ENCODE measurements at places on chromosomes 2 and 18.

- no peak for DNase-seq
Observed at GRCh38 chr2:189854187-189854586, 69.9 kb downstream of the PMS1 start.

DNA sequence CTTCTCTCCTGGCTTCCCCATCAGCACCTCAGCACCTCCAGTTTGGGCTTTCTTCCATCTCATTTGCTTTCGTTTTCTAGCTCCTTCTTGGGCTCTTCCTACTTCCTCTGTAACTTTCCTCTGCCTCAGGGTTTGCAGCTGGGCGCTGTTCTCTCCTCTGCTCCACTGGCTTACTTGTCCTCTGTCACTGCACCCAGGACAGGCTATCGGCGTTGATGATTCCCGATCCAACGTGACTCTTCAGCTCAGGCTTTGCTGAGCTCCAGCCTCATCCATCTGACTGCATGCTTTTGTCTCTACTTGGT is 362.4 kb downstream of the CYRIA start:
- DNase-seq, result no peak

- no peak for DNase-seq
Observed at GRCh38 chr2:150491943-150492342, 4.5 kb upstream of the RND3 start.

GRCh38 chr2:73821227-73821626 is 7.5 kb upstream of the STAMBP start:
- DNase-seq, result peak; percentile 46

- no peak for DNase-seq
Observed at GRCh38 chr2:33145459-33145858, 198.7 kb downstream of the LTBP1 start.

DNA sequence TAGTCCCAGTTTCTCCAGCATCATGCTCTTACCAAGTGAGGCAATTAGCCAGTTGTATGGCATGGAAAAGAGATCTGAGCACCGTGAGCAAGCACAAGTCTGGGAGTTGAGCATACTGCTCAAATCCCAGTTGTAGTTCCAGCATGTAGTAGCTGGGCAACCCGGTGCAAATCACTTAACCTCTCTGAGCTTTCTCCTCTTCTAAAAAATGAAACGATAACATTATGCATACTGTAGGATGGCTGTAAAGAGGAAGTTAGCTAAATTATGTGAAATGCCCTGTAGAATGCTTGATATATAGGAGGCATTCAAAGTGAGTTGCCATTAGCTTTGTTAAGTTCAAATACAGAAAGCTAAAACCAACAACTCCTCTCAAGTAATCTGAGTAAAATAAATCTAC is 164.0 kb upstream of the ZEB2 start:
- no peak for DNase-seq

DNA sequence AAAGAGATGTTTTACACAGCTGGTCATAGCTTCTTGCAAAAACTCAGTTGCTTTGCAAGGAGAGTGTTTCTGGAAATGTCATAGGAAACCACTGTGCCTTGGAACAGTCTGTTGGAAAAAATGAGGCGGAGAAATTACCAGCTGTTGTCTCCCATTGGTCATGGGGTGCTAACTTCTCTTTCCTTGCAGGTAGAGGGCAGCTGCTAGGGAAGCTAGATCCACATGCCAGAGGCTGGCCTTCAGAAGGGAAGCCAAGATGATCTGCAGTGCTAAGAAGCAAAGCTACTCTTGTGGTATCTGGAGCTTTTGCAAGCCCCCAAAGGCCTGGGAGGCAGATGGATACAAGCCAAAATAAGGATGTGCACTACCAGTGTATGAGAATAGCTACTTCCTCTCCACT is 34.8 kb upstream of the LAMA1 start:
- DNase-seq, result no peak

GRCh38 chr2:216315802-216316603 is 56.3 kb downstream of the MARCHF4 start:
- no peak for DNase-seq

DNA sequence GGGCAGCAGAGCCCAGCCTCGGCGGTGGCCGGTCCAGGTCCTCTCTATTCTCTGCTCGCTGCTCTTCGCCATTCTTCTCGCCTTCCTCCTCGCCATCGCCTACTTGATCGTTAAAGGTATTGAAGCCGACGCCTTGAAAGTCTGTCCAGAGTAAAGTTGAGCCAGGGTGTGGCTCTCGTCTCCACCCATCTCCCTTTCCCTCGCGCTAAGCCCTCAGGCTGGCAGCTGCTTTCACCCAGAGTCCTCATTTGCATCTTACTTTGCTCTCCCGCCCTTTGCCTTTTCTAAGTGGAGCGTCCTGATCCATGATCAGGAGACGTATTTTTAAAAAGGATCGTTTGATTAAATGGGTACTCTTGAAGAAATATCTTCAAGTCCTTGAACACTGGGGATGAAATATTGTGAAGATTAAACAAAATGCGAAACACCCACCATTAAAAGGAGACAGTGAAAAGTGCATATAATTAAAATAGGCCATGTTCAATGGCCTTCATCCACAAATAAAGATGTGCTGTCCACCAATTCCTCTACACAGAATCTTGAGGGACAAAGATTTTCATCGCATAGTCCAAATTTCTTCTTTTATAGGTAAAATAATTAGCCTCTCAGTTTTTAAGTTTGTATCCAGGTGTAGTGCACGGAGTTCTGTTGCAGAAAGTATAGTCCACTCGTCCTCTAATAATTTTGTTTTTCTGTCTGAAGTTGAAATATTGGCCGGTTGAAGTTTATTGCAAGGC is 657 bp downstream of the ARL6IP6 start:
- DNase-seq, result no peak

- DNase-seq, result no peak
Observed at GRCh38 chr18:10130606-10131005, 216.8 kb downstream of the VAPA start.

- no peak for DNase-seq
Observed at GRCh38 chr2:187302586-187302985, 145.5 kb downstream of the CALCRL start.

- DNase-seq, result no peak
Observed at GRCh38 chr2:146068051-146068450, 1548.1 kb upstream of the ZEB2 start.

DNA sequence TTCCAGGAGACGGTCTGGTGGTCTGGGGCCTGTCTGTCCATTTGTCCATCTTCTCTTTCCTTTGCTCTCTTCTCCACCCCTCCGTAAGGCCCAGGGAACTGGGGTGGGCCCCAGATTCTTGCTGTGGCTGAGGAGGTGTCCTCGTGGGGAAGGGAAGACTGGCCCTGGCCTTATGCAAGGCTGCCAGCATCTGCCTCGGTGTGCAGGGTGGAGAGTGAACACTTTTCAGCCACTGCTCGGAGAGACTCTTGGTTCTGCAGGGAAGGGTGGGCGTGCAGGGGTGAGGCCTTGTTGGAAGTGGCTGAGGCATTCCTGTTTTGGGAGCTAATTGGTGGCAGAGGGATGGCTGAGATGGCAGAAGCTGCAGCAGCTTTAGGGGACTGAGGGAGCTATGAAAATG is 23.0 kb downstream of the EMX1 start:
- DNase-seq, result no peak

- DNase-seq, result no peak
Observed at GRCh38 chr18:40841467-40841866, 1113.6 kb upstream of the PIK3C3 start.

GRCh38 chr18:48002933-48003365 is 72.5 kb upstream of the SMAD2 start:
- DNase-seq, result no peak

GRCh38 chr2:3483986-3484960 is 35.1 kb downstream of the ADI1 start:
- no peak for DNase-seq

GRCh38 chr18:25454270-25454659 is 102.3 kb upstream of the ZNF521 start:
- DNase-seq, result no peak

DNA sequence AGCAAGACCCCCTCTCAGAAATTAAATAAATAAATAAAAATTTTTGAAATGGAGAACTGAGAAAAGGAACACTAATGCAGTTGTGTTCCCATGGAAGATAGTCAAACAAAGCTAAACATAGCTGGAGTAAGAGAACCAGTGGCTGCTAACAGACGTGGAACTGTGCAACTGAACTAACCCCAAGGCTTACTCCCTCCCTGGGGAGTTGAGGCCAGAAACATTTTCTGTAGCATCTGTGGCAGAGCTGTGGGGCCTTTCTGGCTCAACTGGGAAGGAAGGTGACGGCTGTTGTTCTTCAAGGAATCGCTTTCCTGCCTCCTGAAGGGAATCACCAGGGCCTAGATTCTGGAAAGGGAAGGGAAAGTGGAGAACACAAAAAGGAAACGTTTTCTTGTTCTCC is 53.9 kb upstream of the B3GNT2 start:
- no peak for DNase-seq

DNA sequence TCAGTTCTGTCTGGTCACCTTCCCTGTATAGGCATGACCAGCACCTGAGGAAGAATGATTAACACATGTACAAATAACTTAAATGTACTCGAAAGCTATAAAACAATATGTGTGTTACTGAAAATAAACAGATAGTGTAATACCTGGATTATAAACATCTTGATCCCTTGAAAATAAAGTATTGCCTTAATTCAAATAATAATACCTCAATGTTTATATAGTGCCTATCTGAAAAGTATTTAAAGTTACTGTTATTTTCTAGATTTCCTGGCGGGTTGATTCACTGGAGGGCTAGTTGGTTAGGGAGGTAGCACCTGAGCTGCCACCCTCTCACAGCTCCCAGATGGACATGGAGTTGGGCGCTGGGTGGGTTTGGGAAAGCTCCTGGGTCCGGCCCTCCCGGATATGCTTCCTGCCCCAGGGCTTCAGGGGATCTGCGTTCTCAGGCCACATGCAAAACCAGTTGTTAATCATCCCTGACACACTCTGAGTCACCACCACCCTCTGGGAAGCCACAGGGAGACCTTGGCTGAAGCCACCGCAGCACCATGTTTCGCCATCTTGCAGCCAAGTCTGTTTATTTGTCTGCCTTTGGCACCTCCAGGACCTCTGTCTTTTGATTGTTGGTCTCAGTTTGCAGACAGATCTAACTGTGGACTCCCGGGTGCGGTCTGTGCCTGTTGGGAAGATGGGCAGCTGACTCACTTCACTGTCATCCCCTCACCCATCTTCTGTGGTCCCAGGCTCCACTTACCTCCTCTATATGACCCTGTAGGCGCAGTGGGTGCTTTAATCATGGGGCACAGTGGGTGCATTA is 35.3 kb downstream of the RAB31 start:
- no peak for DNase-seq

DNA sequence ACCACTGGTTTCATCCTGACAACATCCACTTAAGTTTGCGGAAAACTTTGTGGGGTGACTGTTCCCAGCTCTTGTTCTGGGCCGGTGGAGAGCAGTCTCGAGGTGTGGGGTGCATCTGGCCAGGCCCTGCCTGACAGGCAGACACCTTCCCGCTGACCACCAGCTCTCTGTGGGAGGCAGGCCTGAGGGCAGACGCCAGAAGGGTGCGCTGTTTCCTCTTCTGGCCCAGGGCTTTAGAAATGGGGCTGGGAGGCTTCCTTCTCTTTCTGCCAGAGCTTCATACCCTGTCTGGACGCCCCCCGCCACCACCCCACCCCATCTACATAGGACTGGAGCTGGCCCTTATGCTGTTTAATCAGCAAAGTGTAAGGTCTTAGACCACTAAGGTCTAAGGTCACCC is 263.8 kb downstream of the LOXHD1 start:
- no peak for DNase-seq

GRCh38 chr2:147467441-147467840 is 377.4 kb upstream of the ACVR2A start:
- DNase-seq, result no peak

DNA sequence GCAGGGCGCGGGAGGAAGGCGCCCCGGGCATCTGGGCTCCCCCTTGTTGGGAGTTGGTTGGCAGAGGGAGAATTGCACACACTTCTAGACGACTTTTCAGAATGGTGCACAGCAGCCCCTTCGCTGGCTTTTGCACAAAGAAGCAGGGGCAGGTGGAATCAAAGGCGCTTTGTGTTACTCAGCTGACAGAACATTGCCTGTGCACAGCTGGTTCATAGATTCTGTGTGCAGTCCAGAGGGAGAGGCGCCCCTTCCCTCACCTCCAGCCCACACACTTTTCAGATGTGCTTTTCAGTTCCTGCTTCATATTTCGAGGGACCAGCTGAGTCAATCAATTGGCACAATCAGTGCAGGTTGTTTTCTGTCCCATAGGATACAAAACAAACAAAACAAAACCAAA is 348.4 kb upstream of the RAB12 start:
- DNase-seq, result no peak

DNA sequence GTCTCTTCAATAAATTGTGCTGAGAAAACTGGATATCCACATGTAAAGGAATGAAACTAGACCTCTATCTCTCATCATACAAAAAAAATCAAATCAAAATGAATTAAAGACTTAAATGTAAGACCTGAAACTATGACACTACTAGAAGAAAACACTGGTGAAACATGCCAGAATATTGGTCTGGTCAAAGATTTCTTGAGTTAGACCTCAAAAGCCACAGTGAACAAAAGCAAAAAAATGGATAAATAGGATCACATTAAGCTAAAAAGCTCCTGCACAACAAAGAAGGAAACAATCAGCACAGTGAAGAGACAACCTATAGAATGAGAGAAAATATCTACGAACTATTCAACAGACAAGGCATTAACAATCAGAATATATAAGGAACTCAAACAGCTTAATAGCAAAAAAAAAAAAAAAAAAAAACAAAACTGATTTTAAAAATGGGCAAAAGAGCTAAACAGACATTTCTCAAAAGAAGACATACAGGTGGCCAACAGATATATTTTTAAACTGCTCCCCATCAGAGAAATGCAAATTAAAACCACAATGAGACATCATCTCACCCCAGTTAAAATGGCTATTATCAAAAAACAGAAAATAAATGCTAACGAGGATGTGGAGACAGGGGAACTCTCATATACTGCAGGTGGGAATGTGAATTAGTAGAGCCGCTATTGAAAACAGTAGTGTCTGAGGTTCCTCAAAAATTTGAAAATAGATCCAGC is 66.3 kb downstream of the NCKAP1 start:
- no peak for DNase-seq

GRCh38 chr2:33129263-33130053 is 182.7 kb downstream of the LTBP1 start:
- DNase-seq, result no peak

- no peak for DNase-seq
Observed at GRCh38 chr2:190583507-190584337, 49.2 kb upstream of the NEMP2 start.

GRCh38 chr2:120710256-120710655 is 25.4 kb upstream of the GLI2 start:
- no peak for DNase-seq

DNA sequence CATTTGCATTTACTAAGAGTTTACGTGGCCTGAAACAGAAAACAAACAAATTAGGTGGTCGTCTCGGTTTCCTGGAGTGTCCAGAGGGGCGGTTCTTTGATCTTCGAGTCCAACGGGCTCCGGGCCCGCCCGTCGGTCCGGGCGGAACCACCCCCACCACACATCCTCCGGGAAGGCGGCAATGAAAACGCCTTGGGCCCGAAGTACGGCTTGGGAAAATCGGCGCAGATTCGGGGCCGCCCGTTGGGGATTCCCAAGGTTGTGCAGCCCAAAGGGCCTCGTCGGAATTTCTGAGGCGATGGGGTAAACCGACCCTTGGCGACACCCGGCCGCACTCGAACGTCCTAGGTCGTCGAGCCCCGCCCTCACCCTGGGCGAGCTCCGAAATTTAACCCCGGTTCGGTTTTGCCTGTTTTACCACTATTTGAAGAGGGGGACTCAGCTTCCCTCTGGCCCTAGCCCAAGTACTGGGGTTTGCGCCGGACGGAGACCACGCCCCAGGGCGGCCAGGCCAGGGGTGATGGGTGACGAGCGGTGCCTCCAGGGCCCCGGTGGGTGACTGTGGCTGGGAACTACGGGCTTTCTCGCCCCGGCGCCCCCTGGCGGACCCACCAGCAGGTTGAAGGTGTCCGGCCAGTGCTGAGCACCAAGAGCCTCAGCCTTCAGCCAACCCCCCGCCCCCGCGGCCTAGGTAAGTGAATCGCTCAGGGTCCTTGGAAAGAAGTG is 1.9 kb upstream of the CFAP53 start:
- DNase-seq, result peak; percentile 91
